NCI-H446 treated with DMSO at 0.1 percent for 48 hours (cell line): ENCODE measurements at places on chromosomes 7 and 10.

DNA sequence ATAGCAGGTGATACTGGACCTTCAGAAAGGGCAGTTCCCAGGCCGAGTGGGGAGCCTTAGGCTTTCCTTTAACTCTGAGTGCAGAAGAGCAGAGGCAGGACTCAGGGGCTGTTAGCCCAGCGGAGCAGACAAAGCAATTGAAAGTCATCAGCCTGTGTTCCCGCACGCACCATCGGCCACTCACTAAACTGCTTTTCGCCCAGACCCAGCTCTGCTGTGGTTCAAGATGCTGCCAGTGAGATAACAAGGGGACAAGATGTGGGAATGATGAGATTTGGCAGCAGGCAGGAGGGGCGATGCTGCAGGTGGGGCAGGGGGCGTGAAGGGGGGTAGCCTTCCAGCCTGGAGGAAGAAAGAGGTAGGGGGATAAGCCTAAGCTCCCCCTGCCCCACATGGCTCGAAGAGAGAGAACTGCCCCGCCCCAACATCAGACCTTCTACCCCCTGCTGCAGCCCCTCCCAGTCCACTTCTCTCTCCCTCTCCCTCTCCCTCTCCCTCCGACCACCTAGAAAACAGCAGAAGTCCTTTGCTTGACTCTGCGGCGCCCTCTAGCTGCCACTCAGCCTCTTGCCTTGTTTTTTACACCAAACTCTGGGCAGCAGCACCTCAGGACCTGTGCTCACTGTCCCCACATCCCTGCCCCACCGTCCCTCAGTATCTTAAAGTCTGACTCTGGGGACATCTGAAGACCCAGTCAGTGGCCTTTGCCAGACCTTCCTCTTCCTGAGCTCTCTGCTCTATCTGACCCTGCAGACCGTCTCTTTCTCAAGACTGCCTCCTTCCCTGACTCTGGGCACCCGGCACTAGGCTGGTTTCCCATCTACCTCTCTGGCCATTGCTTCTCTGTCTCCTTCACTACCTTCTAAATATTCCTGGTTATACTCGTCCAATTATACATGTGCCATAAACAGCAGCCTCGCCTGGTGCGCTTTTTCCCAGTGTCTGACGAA, 110.5 kb downstream of the C10orf105 start:
- no peak for DNase-seq

DNA sequence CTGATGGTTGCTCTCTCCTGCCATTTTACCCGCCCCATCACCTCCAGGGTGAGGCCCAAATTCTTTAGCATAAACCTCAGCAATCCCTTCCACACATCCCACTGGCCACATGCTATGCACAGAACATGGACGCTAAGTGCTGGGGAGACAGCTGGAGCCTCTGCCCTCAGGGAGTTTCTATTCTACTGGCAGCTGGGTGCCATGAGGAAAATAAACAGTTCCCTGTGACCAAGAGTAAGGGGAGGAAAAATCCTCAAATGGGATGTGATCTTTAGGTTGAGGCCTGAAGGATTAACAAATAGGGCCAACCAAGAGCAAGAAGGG, 1.2 kb downstream of the PARP12 start:
- DNase-seq, result no peak

GRCh38 chr10:76080991-76081390, 649.6 kb downstream of the LRMDA start:
- no peak for DNase-seq

DNA sequence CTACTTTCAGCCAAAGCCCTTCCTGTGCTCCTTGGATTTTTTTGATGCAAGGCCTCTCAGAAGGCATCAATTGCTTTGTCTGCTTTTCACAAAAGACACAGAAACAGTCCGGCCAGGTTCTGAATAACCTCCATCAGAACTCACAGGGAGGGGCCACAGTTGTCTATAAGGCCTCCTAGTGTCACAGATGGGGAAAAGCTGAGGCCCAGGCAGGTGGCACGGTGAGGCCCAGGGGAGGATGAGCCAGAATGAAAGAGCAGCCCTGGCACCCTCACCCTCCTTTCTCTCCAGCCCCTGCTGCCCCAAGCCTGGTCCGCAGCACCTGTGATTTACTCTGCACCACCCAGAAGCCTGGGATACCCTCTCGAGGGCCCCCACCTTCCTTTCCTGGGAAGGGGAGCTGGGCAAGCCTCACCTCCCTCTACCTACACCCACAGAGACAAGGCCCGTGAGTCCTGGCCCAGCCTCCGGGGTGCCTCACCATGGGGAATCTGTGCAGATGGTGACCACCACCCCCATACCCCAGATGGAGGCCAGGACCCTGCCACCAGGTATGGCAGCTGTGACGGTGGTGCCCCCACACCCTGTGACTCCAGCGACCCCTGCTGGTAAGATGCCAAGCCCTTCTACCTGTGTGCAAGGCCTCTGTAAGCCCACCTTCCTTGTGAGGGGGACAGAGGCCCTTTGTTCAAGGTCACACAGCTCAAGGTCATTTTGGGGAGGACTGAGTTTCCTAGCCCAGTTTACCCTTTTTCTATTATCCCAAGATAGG, 26.2 kb upstream of the ZNF467 start:
- no peak for DNase-seq

DNA sequence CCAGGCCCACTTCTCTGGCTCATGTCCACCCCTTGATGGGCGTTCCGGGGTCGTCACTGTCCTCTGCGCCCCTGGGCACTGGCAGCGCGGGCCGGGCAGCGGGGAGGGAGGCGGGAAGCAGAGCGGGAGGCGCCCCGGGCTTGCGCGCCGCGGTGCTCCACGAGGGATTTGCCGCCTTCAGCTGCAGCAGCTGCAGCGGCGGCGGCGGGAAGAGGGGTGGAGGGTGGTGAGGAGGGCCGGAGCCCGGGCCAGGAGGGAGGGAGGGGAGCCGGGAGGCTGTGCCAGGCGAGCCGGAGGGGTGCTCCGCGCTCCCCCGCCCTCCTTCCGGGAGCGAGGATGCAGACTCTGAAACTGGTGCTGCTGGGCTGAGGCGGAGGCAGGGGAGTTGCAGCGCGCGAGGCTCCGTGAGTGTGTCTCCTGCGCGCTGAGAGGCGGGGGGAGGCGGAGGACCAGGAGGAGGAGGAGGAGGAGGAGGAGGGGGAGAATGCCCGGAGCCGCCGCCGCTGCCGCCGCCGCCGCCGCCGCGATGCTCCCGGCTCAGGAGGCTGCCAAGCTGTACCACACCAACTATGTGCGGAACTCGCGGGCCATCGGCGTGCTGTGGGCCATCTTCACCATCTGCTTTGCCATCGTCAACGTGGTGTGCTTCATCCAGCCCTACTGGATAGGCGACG, at the start of gene LHFPL3:
LHFPL3 (plus strand) TSS at position 308 of the 674 bp plus-strand sequence.
- DNase-seq, result no peak

DNA sequence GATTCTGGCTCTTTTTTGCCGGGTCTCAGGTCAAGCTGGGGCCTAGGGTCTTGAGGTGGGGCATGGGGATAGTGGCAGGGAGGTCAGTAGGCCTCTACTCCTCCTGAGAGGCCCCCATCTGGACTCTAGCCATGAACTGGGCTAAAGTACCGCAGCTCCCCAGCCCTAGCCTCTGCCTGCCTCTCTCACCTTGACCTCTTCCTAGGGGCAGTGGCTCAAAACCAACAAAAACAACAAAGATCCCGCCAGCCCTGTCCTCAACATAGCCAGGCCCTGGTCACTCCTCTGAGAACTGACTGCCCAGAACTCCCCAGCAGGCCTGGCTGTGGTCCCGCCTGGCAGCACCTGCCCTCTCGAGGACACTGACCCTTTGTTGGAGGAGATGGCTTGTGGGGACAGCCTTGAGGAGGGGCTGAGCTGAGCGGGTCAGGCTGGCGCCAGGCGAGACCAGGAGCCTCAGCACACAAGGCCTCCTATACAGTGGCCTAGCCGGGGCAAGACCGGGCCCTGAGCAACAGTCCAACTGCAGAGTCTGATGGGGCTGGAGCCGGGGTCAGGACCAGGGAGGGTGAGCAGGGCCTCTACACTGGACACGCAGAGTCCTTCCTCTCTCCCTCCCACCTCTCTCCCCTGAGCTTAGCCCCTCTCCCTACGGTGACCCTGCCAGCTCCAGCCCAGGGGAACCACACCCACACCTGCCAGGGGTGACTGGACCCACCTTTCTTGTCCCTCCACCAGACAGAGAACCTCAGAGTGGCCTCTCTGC, 11.6 kb upstream of the PPIF start:
- DNase-seq, result no peak

DNA sequence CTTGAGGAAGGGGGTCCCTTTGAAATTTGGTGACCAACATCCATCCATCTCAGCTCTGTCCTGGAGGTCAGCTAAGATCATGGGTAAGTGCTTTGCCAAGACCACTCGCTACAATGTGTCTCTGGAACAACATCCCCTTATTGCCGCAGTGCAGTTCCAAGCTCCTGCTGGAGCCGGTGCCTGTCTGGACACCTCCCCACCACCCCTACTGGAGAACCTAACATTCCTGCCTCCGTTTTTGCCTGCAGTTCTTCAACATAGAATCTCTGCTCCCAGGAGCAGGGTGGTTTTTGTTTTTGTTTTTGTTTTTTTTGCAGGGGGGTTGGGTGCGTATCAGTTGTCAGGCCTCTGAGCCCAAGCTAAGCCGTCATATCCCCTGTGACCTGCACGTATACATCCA, 51.2 kb upstream of the FXYD4 start:
- DNase-seq, result no peak

DNA sequence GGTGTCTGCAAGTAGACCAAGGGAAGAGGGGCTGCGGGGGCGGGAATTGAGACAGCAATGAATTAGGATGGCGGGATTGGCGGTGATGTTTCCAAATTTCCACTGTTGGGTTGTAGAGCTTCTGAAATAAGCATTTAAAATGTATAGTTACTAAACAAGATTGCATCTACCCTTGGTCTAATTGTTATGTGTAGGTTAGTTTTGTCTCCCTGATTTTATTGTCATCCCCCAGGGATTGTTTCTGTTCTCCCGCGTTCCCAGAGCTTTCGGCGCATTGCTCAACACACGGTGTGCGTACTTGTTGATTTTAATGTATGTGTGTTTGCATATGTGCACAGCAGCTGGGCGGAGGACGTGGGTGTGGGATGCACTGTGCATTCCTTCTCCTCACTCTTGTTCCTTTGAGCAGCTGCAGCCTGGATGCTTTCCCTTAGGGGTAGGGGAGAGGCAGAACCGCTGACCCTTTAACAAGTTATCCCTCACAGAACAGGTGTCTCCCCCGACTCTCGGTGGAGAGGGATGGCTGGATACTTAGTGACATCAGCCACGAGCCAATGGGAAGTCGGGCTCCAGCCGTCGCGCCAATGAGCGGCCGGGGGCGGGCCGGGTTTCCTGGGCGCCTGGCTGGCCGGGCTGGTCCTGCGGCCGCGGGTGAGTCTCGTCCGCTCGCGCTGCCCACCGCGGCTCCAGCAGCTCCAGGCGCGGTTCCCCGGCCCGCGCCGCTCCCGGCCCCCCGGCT, at the start of gene TSPAN33:
TSPAN33 (plus strand) TSS at position 613 of the 739 bp plus-strand sequence. CDS start 274 bp downstream, outside the sequence.
- DNase-seq, result no peak

DNA sequence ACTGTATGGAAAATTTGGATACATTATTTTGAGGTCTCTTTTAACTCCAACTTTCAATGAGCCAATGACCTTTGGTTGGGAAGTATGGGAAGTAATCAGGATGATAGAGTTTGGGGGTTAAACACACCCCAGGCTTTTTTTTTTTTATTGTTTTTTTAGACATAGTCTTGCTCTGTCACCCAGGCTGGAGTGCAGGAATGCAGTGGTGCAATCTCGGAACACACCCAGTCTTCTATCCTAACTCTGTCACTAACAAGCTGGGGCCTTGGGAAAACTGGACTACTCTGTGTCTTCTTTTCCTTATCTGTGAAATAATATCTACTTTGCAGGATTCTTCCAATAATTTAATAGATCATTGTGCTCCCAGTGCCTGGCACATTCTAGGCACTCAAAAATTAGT, 37.6 kb upstream of the AGBL3 start:
- DNase-seq, result no peak

DNA sequence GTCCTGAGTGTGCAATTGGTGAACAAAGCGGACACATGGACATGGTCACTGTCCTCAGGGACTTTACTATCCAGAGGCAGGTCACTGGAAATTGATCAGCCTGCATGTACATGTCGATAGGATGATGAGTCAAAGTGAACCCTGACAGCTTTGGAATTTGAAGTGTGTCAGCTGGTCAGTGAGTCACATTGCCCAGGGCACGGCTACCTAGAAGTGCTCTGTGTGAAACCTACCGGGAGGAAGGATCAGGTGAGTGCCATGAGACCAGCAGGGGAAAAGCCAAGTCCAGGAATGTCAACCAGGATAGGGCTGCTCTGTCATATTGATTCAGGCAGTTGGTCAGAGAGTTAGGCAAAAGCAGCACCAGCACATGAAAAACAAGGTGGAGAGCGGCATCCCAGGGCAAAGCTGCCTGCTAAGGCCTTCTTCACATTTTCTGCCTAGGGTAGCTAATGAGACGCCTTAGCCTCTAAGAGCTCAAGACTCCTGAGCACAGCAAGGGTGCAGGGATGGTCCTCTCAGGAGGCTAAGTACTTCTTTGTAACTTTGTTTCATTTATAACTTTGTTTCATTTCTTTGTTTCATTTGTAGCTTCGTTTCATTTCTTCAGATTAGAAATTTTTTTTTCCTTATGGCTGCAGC, 19.4 kb upstream of the PDCD4 start:
- DNase-seq, result no peak

DNA sequence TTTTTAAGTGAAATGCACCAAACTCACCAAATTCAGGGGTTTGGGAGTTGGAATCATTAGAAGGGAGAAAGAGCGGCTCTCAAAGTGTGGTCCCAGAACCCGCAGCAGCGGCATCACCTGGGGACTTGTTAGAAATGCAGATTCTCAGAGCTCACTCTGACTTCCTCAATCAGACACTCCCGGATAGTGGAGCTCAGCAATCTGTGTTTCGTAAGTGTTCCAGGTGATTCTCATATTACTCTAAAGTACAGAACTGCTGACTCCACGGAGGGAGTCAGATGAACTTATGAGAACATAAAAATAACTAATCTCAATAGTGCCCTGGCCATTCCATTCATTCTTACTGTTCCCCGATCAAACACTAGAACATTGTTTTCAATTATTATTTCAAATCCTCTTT, 358.7 kb upstream of the MYO3A start:
- DNase-seq, result no peak

- DNase-seq, result no peak
Measured at GRCh38 chr10:7561216-7561893, 105.4 kb downstream of the ITIH5 start.

DNA sequence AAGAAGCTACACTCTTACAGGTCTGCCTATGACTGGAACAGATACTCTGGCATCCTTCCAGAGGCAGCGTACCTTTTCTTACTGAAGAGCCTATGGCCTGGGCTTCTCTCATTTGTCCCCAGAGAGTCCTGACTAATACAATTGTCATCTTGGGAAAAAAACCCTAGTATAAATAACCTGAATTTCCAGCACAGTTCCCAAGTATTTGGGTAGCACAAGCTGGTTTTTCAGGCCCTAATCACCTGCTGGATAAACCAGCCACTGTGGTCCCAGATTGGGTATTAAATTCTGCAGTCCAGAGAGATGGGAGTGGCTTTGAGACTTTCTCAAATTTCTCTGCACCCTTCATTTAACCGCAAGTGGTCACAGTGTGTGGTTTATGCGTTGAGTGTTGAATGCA, 186.8 kb upstream of the NEBL start:
- no peak for DNase-seq

GRCh38 chr7:159109653-159110035, 35.0 kb downstream of the VIPR2 start:
- DNase-seq, result no peak
